Activated T-helper 2 cell treated with anti-CD3 and anti-CD28 coated beads, Interferon-gamma antibody, Interleukin-2, Interleukin-4, amounts not matched to agents 10 μg/mL and 5 μg/mL and 100 μg/mL, durations not matched to agents 14 hours and 24 hours and 36 hours (primary cell): ENCODE measurements at places on chromosomes 3 and 15. TPM values are rescaled to one million over a fixed set of nuclear protein-coding genes. Genes with fewer than 3 reads are reported as not detected.

- H3K27me3 ChIP-seq = peaks cover 9% of the 10 kb centered on the region
- no peaks in the 10 kb centered on the region for H3K36me3 ChIP-seq
- H3K4me3 ChIP-seq = no peak overlapping the region
- DNase-seq = no peak
- no peak overlapping the region for H3K27ac ChIP-seq
- peaks cover 3% of the 10 kb centered on the region for H3K4me1 ChIP-seq
Measured at GRCh38 chr15:64810497-64811326, 14.7 kb downstream of the PIF1 start.

DNA sequence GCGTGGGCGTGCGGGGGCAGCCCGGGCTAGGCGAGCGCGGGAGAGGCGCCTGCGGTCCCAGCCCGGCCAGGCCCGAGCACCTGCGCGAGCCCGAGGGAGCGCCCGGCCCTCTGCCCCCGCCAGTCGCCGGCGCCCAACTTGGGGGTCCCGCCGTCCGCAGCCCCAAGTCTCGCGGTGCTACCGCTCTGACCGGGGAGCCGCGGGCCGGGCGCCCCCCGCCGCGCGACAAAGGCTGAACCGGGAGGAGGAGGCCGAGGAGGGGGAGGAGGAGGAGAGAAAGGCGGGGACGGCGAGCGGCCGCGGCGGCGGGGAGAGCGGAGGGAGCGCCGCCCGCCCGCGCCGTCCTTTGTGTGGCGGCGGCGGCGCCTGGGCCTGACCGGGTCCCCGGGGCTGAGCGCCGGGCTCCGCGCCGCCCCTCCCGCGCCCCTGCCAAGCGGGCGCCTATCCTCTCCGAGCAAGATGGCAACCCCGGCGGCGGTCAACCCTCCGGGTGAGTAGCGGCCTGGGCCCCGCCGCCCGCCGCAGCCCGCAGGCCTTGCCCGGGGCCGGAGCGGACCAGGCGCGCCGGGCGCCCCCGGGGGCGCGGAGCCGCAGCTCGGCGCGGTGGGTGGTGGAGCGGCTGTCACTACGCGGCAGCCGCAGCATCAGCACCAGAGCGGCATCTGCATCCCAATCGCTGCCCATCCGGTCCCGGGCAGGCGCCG, at the start of gene ARNT2:
Gene ARNT2 (plus strand): TSS at position 326 of the 704 bp plus-strand sequence. CDS start 134 bp downstream, at position 460.
- peaks cover 64% of the 10 kb centered on the region for H3K27me3 ChIP-seq
- peaks cover 3% of the 10 kb centered on the region for H3K4me1 ChIP-seq
- peak within 1 kb of the TSS; percentile 17 for H3K4me3 ChIP-seq
- no peak for DNase-seq
- no peaks in the 10 kb centered on the region for H3K36me3 ChIP-seq

ATG3 gene
- 61.1 and 61.6 TPM in 2 replicates for total RNA-seq

DNA sequence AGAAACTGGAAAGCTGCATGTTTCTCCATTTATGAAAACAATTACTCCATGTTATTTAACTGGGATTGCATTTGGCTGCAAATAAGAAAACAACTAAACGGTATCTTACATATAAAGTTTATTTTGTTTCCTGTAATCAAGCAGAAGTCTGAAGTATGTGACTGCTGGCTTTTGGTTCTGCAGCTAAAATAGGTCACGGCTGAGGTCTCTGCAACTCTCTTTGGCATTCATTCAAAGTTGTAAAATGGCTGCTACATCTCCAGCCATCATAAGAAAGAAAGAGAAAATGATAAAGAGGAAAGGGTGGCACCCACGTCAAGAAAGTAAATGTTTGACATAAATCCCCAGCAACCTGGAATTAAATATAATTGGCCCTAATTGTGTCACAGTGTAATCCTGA, 406.1 kb downstream of the TBC1D5 start:
- no peaks in the 10 kb centered on the region for H3K4me1 ChIP-seq
- H3K27ac ChIP-seq = no peak overlapping the region
- no peaks in the 10 kb centered on the region for H3K36me3 ChIP-seq
- no peak for DNase-seq
- no peak overlapping the region for H3K4me3 ChIP-seq

ADAMTS9 gene
- not detected in 2 replicates for total RNA-seq

PLXNB1 gene
- 6.8 and 7.0 TPM in 2 replicates for total RNA-seq

DNA sequence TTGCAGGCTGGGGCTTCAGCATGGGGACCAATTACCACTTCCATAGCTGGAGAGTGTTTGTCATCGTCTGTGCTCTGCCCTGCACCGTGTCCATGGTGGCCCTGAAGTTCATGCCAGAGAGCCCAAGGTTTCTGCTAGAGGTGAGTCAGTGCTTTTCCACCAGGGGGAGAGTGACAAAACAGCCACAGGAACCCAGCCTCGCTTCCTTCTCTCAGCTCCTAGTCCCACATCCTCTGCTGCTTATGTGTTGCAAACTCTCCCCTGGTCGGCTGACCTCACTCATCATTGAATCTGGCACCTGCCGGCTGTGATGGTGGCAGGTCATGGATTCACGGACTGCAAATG, 158.3 kb downstream of the SV2B start:
- no peaks in the 10 kb centered on the region for H3K36me3 ChIP-seq
- peaks cover 4% of the 10 kb centered on the region for H3K27me3 ChIP-seq
- no peak overlapping the region for H3K4me3 ChIP-seq
- H3K4me1 ChIP-seq = peaks cover 1% of the 10 kb centered on the region
- no peak for DNase-seq

DNA sequence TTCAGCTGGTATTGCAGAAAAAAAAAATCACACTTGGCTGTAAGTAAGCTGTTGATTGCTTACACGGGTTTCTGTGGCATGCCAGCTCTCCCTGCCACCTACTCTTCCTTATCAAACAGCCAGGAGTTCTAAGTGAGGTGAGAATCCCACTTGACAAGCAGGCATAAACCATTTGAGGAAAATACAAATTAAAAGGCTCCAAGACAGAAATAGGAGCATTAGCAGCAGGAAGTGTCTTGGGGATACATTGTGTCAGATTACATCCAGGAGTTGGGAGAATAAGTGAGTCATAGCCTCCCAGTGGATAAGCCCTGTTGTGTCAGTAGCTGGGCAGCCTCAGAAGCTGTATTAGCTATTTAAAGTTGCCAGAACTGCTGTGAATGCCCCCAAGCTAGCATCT, 256.0 kb downstream of the CNTN4 start:
- no peak overlapping the region for H3K27ac ChIP-seq
- no peak for DNase-seq
- H3K4me1 ChIP-seq = no peaks in the 10 kb centered on the region
- H3K27me3 ChIP-seq = no peaks in the 10 kb centered on the region
- H3K36me3 ChIP-seq = no peaks in the 10 kb centered on the region
- no peak overlapping the region for H3K4me3 ChIP-seq

GRCh38 chr3:157129803-157130466, 30.0 kb downstream of the CCNL1 start:
- H3K36me3 ChIP-seq = peaks cover 3% of the 10 kb centered on the region
- H3K27me3 ChIP-seq = no peaks in the 10 kb centered on the region
- H3K4me3 ChIP-seq = peak overlapping the region; percentile 52
- H3K27ac ChIP-seq = peak overlapping the region; percentile 95

TMED3 gene
- total RNA-seq = 49.8 and 51.6 TPM in 2 replicates

SMAD6 gene
- 0.43 and 0.57 TPM in 2 replicates for total RNA-seq

LEKR1 gene
- 0.30 and 0.52 TPM in 2 replicates for total RNA-seq

DNA sequence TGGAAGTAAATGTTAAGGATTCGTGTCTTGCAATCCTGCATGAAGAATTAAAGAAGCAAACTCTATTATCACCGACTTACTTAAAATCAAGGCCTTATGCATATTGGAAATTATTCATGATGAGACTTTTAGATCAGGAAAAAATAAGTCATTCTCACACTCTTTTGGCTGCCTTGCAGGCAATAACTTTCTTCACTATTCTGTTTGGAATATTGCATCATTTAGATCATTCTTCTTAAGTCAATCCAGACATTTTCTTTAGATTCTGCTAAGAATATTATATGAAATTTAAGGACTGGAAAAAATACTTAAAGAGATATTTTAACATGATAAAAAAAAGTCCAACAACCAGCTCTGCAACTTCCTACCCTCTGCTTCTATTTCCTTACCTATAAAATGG, 245.4 kb downstream of the LRRN1 start:
- H3K27me3 ChIP-seq = no peaks in the 10 kb centered on the region
- H3K4me3 ChIP-seq = no peak overlapping the region
- no peaks in the 10 kb centered on the region for H3K36me3 ChIP-seq
- DNase-seq = no peak
- H3K27ac ChIP-seq = no peak overlapping the region

- no peak overlapping the region for H3K4me3 ChIP-seq
- no peaks in the 10 kb centered on the region for H3K27me3 ChIP-seq
- peaks cover 4% of the 10 kb centered on the region for H3K4me1 ChIP-seq
- H3K36me3 ChIP-seq = no peaks in the 10 kb centered on the region
Measured at GRCh38 chr3:11509173-11510000, 134.3 kb downstream of the VGLL4 start.

RTP4 gene
- 3.4 and 3.9 TPM in 2 replicates for total RNA-seq

IL1RAP gene
- total RNA-seq = 34.5 and 38.6 TPM in 2 replicates

DNA sequence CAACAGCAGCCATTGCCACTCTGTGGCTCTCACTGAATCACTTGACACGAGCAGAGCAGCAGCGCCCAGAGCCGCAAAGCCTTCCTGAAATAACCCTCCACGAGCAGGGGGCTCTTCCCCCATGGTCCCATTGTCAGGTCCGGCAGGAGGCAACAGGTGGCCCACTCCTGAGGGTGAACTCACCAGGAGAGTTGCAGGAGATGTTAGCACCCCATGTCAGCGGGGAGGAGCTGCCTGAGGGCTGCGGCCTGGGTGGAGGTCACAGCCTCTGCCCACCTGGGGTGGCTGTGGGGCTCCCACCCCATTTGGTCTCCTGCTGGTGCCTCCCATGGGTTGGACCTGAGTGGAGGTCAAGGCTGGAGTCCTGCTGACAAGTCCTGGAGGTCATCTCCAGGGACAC, 12.3 kb upstream of the C3orf22 start:
- peaks cover 7% of the 10 kb centered on the region for H3K27me3 ChIP-seq
- H3K4me1 ChIP-seq = no peaks in the 10 kb centered on the region
- no peak overlapping the region for H3K4me3 ChIP-seq
- H3K27ac ChIP-seq = no peak overlapping the region
- no peaks in the 10 kb centered on the region for H3K36me3 ChIP-seq
- no peak for DNase-seq

DNA sequence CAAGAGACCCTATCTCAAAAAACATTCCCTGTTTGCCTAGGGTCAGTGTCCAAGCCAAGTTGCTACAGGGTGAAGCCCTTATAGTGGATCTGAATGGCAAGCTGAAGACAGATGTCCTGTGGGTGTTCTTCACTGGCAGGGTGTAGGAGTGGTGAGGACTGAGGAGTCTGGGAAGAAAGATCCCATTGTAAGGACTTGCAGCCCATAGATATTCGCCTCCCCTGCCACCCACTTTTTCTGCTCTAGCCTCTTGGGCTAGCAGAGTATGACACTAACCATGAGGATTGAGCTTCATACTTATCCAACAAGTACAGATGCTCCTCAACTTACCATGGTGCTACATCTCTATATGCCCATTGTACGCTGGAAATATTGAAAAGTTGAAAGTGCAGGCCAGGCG, 13.2 kb downstream of the CYP19A1 start:
- DNase-seq = no peak
- H3K27me3 ChIP-seq = peaks cover 5% of the 10 kb centered on the region
- H3K4me3 ChIP-seq = no peak overlapping the region
- H3K4me1 ChIP-seq = no peaks in the 10 kb centered on the region
- no peaks in the 10 kb centered on the region for H3K36me3 ChIP-seq

PPP4R2 gene
- total RNA-seq = 105 and 111 TPM in 2 replicates

- H3K27me3 ChIP-seq = peaks cover 21% of the 10 kb centered on the region
- no peaks in the 10 kb centered on the region for H3K36me3 ChIP-seq
- no peak overlapping the region for H3K27ac ChIP-seq
- H3K4me1 ChIP-seq = no peaks in the 10 kb centered on the region
- DNase-seq = no peak
Measured at GRCh38 chr3:30180310-30181177, 425.9 kb upstream of the TGFBR2 start.

DNA sequence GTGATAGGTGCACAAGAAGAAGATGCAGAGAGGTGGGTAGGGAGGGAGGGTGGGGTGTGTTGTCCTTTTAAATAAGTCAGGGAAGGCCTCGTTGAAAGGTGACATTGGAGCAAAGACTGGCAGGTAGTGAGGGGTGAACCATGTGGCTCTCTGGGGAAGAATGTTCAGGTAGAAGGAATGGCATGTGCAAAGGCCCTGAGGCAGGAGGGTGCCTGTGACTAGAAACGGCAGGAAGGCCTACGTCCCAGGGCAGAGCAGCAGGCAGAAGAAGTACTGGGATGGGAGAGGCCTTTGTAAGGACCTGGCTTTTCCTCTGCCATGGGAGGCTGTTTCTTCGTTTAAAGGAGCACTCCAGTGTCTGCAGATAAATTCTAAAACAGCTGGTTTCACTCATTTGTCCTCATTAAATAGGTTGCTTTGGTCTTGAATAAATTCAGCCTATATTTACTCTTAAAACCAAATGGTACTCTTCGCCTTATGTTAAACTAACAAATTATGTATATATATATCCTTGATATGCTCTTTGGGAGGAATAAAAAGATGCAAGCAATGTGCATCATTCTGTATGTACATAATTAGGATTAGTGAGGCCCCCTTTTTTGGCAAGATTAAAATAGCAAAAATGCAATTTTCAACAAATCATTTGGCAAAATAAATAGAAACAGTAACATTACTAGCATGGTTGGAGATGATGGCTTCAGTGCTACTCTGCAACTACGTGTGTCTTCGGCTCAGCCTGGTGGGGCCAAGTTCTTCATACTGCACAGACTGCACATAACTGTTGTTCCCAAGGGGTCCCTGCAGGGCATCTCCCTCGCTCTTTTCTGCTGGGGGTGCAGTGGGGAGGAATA, 151.4 kb downstream of the KLF13 start:
- no peak for DNase-seq
- H3K27ac ChIP-seq = no peak overlapping the region
- H3K4me1 ChIP-seq = peaks cover 49% of the 10 kb centered on the region
- peaks cover 76% of the 10 kb centered on the region for H3K36me3 ChIP-seq
- no peaks in the 10 kb centered on the region for H3K27me3 ChIP-seq

- no peak for DNase-seq
- no peak overlapping the region for H3K4me3 ChIP-seq
- H3K27ac ChIP-seq = no peak overlapping the region
- peaks cover 2% of the 10 kb centered on the region for H3K4me1 ChIP-seq
- peaks cover 33% of the 10 kb centered on the region for H3K27me3 ChIP-seq
Measured at GRCh38 chr15:68765602-68766368, 54.9 kb downstream of the ANP32A start.

RPS17 gene
- 2,500 and 2,516 TPM in 2 replicates for total RNA-seq
